ENCODE measurements at places on chromosomes 12 and 14.

GRCh38 chr12:31644536-31644935 is 15.0 kb upstream of the ETFBKMT start:
- DNase-seq: no peak

DNA sequence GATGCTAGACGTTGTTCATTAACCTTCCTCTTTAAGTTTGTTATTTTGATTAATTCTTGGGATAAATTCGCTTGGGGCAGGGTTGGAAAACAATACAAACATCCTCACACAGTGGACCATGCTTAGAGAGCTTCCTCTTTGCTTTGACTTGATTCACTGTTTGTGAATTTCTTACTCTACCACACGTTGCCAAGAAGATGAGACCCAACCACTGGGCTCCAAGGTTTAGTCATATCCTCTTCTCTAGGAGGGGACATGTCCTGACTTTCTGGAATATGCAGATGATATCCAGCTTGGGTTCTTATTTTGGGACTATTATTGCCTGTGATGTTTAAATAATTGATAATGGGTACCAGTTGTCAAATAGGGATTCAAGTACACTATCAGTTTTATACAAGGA is 428.2 kb downstream of the ATP23 start:
- DNase-seq: no peak

- DNase-seq: no peak
Measured at GRCh38 chr12:122721057-122721545, 4.5 kb upstream of the HCAR3 start.

DNA sequence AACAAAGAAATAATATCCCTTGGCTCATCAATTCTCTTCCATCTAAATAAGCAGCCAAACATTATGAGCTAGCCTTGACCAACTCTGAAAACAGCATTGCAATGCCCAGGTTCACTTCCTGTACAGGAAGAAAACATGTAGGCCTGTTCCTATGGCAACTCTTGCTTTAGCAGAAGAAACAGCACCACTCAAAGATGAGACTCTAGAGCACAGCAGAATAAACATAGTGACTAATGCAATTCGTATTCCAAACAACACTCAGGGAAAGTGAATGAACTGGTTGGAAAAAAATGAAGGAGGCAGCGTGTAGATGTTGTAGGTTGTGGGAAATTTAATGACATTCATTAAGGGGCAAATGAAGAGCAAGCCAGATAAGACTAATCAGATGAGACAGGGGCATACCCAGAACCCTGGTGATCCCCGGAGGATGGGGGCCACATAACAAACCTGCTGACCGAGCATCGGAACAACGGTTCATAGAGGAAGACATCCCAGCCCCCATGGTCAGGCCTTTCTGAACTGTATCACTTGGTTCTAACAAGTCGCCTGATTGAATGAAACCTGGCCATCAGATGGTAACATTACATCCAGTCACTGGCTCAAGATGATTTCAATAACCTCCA is 9.0 kb downstream of the ARHGDIB start:
- no peak for DNase-seq

- no peak for DNase-seq
Measured at GRCh38 chr14:102902523-102903247, 19.8 kb upstream of the AMN start.

DNA sequence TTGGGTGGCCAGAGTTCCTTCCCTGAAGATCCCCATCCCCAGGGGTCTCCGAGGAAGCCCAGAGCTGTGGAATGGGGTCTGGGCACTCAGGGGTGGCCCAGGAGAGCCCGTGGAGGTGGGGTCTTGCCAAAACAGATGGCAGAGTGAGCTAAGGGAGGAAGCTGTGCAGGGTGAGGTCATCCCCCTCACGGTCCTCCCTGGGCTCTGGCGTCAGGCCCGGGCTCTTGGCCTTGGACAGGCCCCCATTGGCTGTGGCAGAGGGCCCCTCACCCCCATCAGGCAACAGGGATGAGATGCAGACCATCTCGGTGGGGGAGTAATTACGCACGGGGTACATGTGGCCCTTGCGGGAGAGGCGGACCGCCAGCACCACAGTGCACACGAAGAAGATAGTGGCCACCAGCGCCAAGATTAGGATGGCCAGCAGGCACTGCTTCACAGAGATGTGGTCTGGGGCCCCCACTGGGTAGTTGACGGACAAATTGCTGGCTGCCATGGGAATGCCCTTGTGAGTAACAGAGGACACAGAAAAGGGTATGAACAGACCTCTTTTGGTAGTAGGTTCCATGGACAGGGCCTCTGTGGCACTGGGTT is 10.7 kb downstream of the SELPLG start:
- no peak for DNase-seq

DNA sequence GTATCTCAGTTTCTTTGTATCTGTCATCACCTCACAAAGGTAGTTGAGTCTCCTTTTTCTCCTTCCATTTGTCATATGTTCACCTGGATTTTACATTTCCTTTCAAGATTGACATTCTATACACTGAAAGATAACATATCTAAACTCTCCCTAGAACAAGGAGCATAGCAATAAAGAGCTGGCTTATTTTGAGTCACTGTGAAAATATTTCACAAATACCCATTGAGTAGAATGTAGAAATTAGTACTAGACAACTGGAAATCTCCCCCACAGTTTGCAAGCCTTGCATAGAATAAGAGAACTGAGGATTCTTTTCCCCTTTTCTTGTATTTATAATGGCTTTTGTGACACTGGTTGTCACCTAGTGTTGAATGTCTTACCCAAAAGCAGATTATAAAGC is 111.2 kb downstream of the KICS2 start:
- no peak for DNase-seq

- DNase-seq: no peak
Measured at GRCh38 chr14:92677087-92677668, 71.2 kb downstream of the LGMN start.

GRCh38 chr12:41531147-41531829 is 343.2 kb downstream of the PDZRN4 start:
- DNase-seq: no peak

GRCh38 chr14:68459480-68460136 is 333.3 kb downstream of the ZFP36L1 start:
- DNase-seq: no peak

GRCh38 chr12:70305794-70306193 is 60.3 kb upstream of the KCNMB4 start:
- no peak for DNase-seq

GRCh38 chr14:37668646-37669045 is 73.2 kb downstream of the TTC6 start:
- DNase-seq: no peak

DNA sequence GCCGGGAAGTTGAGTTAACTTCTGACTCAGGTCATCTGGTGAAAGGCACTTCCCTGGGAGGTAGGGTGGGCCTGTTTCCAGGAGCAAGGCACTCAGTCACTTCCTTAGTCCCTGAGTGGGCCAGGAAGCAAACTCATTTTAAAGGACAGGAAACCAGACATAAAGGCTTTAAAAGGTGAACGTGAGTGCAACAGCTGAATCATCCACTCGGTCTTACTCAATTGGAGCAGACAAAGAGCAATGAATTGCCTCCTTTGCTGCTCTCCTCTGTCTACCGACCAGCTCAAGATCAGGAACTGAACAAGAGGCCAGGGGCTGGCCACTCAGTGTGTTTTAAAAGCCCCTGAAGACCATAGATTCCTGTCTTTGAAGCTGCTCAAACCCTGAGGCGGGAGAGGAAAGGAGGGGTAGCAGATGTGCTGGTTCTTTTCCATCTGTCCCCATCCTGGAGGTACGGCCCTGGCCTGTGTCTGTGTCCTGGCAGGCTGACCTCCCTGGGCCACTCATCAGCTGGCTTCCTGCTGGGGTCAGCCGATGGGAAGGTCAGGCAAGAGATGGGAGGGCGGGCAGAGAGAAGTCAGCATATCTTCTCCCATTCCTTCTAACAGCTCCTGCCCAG is 148.9 kb downstream of the PPM1H start:
- DNase-seq: no peak

DNA sequence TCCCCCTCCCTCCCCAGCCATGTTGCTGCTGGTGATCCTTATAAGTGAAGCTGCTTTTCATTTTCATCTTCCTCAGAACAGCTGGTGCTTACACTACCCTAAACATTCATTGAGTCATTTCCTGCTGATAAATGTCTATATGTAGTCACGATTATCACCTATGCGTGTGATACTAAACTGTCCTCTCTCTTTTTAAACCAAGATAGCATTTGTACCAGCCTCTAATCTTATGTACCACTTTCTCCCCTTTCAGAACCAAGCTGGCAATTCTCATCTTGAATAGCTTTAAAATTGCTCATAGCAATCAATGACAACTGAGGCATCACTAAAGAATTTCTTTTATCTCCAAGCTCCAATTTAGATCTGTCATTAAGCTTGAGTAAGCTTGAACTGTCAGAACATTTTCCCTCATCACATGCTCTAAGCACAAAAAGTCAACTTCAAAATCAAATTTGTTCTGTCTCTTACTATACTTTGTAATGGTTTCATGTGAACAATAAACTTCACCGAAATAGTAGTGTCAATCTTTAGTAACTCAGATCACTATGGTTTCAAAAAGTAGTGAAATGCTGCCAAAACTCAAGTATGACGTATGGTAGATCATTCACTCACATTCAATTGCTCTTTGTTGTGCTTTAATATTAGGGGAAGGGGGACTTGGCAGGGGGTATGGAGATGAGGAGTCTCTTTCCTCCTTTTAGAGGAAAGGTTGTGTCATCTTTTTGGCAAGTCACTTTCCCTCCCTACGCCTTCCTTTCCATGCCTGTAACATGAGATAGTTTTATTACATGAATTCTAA is 178.1 kb upstream of the NOVA1 start:
- no peak for DNase-seq

DNA sequence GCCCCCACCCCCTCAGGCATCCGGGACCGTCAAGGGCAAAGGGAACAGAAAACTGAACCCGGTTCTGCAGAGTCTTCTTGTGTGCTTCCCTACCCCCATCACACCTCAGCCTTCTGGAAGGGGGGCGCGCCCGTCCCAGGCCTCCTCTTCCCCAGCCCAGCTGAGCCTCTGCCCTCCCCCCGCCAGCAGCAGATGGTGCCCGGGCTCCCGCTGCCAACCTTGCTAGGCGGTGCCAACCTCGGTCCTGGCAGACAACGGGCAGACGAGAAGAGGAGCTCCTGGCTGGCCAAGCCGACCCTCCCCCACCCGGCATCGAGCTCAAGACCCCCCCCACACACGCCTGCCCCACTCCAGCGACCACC is 8.7 kb downstream of the STAC3 start:
- DNase-seq: no peak

- DNase-seq: no peak
Measured at GRCh38 chr12:105289114-105289904, 41.2 kb upstream of the C12orf75 start.

- no peak for DNase-seq
Measured at GRCh38 chr14:58882577-58883018, 244.8 kb downstream of the DACT1 start.

GRCh38 chr14:53515276-53515675 is 362.2 kb upstream of the DDHD1 start:
- DNase-seq: no peak

- no peak for DNase-seq
Measured at GRCh38 chr12:77324416-77324762, 259.0 kb upstream of the E2F7 start.

DNA sequence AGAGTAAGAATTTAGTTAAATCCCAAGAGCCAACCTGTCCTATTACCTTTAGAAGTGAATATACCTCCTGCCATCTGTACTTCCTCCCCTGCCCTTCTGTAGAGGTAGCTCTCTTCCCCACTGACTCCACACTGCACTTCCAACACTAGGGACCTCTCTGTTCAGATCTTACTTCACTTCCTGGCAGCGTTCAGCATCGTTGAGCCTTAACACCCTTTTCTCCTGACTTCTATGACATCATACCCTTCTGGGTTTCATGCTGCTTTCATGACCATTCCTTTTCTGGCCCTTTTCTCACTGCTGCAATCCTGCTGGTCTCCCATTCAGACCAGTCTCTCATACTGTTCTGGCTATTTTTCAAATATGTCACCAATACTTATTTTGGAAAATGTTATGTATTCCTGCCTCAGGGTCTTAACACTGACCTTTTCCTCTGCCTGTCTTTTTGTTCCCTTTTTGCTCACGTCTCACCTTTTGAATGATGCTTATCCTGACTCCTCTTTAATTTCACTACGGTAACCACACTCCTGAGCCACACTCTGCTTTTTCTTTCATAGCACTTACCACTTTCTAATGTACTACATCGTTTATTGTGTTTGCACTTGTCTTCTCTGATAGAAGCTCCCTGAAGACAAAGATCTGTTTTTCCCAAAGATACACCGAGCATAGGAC is 67.6 kb downstream of the PLEKHA5 start:
- no peak for DNase-seq

GRCh38 chr12:117878605-117879004 is 90.2 kb downstream of the KSR2 start:
- no peak for DNase-seq

- no peak for DNase-seq
Measured at GRCh38 chr12:51419425-51420193, 5.0 kb upstream of the SLC4A8 start.

GRCh38 chr14:67370830-67371229 is 10.7 kb downstream of the EIF2S1 start:
- no peak for DNase-seq

DNA sequence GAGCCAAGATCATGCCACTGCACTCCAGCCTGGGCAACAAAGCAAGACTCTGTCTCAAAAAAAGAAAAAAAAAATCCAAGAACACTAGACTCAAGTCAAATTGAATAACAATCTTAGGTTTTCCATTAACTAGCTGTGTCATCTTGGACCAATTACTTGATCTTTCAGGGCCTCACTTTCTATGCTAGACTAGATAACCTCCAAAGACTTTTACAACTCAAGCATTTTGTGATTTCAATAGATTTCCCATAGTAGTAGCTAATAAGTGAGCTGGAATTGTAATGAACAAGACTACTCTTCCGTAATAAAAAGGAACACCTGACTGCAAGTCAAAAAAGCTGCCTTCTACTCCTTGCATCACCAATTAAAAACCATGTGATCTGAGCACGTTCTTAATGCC is 127.0 kb upstream of the SSTR1 start:
- DNase-seq: no peak

GRCh38 chr14:64944041-64944440 is 1.5 kb upstream of the GPX2 start:
- no peak for DNase-seq

GRCh38 chr12:123856681-123857080 is 94.6 kb downstream of the DNAH10 start:
- no peak for DNase-seq

- no peak for DNase-seq
Measured at GRCh38 chr12:9123781-9124382, 8.2 kb upstream of the A2M start.

DNA sequence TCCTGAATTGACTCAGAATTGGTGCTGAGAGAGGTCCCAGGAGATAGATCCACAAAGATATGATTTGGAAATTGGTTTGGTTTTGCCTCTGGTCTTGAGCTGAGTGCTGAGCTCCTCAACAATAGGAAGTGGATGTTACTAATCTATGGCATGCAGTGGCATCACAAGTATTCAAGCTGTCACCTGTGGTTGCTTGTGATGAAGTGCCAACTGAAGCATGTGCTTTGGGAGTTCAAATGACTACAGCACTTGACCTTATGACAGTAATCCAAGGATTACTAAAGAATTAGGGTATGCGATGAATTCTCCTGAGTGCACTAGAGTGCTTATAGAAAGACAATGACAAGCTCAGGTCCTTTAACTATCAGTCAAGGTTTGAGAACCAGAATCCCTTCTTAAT is 406.2 kb downstream of the NOVA1 start:
- DNase-seq: no peak

- DNase-seq: no peak
Measured at GRCh38 chr12:46292754-46293402, 24.0 kb upstream of the SLC38A1 start.
